ENCODE measurements at places on chromosomes 5 and 9.
A peak's percentile ranks its signal among the peaks of the same experiment; 100 is the strongest.

- DNase-seq: no peak
Observed at GRCh38 chr5:1037123-1037670, 28.6 kb downstream of the NKD2 start.

- no peak for DNase-seq
Observed at GRCh38 chr9:116168231-116168630, 14.6 kb downstream of the PAPPA start.

- no peak for DNase-seq
Observed at GRCh38 chr9:125842242-125842641, 95.1 kb downstream of the PBX3 start.

GRCh38 chr5:111563031-111563822 lies 50.9 kb upstream of the STARD4 start:
- peak; percentile 54 for DNase-seq

- DNase-seq: no peak
Observed at GRCh38 chr5:156450778-156451177, 123.8 kb downstream of the SGCD start.

DNA sequence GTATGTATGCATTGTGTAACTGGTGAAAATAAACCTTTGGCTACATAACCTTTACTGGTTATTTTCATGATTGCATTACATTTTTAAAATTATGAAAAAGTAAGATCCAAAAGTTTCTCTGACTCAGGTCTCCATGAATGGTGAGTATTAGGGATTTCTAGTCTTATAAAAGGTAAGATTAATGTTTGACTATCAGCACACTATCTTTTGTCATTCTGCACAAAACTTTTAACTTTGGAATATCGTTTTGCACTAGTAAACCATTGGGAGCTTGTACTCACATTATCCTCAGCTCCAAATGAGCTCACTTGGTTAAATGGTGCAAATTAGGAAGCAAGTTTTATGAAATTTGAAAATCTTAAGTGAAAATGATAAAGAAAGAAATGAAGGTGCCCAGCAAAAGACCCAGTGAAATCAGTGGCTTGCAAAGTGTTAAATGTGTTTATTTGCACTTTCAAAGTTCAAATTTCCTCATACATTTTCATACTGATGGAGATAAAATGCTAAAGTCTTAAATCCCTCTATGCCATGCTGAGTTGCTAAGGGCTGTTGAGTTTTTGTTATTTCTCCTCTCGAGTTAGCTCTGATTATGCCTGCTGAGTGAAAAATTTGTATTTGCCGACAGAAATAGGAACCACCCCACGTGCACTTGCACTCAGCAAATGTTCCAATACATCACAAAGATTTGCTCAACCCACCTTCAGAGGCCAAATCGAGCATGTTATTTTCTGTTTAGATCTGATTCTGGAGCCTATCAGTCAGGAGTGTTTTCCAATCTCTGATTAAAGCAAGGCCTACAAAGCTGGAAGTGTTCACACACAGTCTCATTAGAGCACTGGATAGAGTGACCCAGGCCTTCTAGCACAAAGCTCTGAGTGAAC lies 885.7 kb downstream of the NR2F1-AS1 start:
- no peak for DNase-seq

- no peak for DNase-seq
Observed at GRCh38 chr9:95017661-95018060, 291.2 kb downstream of the AOPEP start.

GRCh38 chr9:6199596-6199995 lies 16.0 kb upstream of the IL33 start:
- no peak for DNase-seq

GRCh38 chr5:96439477-96440184 lies 6.6 kb upstream of the PCSK1 start:
- DNase-seq: no peak

DNA sequence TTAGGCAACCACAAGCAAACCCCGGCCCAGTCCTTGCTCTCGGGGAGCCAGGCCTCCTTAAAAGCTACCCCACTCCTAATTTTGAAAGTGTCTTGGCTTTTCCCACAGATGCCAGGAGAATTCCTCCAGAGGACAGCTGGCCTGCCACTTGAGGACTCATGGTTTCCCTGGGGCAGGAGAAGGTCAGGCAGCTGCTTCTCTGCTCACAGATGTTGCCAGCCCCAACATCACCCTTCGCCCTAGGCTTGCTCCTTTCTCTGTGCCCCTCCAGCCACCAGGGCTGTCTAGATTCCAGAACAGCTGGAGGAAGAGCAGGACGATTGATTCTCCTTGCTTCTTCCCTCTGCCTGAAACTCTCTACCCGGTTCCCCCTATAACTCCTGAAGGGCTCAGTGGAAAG lies 8.5 kb downstream of the GGTA1 start:
- DNase-seq: no peak

GRCh38 chr5:143118222-143118621 lies 285.3 kb downstream of the NR3C1 start:
- DNase-seq: no peak

DNA sequence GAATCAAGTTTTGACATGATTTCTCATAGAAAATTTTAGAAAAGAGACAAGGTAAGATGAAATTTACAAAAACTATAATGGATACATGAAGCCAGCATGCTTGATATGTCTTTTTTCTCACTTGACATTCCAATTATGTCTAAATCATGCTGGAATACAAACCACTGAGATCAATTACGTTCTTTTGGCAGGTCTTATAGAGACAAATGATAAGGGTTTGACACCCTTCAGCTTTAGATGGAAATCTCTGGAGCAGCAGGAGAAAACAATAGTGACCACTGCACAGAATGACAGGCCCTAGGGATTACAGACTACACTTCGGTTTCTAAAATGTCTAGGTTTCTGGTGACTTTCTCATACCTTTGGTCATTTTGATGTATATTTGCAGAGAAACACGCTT lies 342.9 kb downstream of the TRPM3 start:
- no peak for DNase-seq

DNA sequence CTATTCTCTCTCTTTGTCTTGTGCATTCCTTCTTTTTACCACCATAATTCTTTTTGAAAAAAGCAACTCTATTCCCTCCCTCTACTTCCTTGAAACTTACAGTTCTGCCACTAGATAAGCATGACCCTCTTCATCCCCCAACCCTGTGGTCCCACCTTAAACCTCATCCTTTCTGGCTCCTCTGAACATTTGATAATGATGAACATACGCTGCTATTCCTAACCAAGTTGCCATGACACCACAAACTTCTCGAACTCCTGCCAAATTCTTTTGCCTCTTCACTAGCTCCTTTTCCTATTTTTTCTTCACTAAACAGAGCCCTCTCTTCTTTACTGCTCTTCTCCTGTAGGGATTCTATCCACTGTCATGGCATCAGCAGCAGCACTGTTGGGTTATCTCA lies 57.1 kb downstream of the MOCS2 start:
- peak; percentile 39 for DNase-seq

DNA sequence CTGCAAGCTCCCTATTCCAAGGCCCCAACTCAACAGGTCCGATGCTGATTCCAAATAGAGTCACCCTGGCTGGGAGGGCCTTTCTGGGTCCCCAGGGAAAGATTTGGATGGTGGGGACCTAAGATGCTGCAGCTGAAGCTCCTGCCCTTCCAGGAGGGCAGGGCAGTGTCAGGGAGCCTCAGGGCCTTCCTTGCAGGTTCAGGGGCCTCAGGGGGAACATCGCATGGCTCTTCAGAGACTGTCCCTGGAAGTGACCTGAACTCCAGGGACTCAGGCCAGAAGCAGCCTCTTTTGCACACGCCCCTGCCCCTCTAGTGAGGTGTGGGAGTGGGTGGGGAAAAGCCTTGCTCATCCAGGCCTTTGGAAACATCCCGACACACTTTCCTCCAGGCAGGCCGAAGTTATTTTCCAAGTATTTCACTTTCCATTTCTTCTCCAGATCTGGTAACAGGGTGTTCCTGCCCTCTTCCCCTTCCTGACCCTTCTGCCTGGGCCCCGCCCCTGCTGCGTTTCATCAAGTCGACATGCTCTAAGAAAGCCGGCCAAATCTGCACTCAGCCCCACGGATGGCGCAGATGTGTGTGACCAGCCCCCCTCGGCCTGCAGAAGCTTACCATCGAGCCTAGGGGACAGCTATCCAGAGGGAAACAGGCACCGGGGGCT lies 159.5 kb downstream of the FGF18 start:
- DNase-seq: no peak

DNA sequence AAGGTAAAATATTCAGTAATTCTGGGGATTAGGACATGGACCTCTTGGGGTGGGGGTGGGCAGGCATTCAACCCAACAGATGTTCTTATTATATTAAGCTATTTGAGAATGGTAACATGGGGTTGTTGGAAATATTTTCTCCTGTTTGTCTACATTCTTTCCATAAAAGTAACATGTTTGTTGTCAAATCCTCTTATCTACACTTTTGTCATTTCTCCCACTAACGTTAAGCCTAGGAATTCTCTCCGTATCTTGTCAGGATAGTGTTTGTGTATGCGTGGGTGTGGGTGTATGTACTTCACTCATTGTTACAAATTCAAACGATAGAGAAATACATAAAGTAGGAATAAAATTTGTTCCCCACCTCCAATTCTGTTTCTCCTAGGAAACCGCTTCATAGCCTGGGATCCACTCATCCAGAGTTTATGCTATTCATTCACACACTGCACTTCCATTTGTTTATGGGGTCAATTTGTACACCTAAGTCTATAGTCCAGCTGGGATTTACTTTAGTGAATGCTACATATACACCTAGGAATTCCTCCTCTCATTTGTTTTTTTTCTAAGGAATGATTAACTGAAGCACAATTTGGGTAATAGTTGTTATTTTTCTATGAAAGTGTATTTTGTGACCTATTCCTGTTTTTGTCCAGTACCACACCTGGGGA lies 216.8 kb downstream of the DCP2 start:
- no peak for DNase-seq

DNA sequence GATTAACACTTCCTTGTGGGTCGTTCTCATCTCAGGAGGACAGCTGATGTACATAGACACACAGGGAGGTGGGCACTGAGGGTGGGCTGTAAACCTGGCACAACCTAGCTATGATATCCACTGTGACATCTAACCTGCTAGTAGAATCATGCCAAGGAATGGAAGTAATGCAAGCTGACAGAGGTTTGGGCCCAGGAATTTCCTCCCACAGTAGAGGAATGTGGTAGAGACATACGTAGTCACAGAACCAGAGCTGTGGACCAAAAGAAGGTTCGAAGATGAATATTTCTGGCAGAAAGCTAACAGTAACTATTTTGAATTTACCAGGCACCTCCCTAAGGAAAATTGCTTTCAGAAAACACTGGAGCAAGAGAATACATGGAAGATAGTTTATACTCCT lies 15.2 kb upstream of the DNAJC25 start:
- no peak for DNase-seq

DNA sequence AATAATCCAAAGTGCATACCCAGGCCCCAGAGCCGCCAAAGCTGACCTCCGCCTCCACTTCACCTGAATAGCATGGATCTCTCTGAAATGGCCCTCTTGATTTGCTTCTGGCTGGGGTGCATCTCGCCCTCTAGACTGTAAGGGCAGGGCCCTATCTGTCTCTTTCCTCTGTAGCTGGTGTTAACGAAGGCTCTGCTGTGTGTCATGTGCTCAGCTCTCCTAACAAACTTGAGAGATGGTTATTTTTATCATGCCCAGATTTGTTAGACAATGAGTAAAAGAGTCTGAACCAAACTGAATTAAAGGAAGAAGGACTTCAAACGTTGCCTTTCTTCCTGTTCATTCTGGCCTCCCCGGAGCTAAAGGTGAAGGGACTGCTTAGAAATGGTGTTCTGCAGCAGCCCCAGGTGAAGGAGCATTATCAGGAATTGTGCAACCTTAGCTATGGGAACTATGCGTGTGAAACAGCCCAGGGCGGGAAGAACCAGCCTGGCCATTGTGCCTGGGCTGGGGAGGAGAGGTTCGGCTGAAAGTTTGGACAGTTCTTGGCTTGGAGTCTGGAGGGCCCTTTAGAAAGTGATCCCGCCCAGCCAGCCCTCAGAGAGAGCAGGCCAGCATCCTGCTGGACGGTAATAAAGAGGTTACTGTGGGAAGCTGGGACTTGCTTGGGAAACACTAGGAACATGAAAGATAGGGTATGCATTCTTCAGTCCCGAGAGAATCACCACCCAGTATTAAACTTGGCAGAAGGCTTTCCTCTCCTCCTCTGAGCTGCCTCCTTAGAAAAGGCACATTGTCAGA lies 73.5 kb downstream of the WWC1 start:
- DNase-seq: peak; percentile 39

DNA sequence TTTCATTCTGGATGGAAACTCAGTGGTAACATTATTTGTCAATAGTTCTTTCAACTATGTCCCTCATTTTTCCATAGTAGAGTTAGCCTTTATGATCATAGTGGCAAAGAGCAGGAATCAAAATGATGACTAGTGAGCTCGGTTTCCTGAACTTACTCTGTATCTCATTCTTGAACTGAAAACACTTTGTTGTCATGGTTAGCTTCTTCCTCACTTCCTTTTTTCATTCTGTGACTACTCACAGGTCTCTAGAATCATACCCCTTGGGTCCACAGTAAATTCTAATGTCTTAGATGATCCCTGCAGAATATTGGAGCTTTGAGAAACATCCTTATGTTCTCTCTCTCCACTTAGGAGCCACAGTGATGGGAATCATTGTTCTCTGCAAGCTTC lies 29.4 kb upstream of the RECK start:
- DNase-seq: no peak

DNA sequence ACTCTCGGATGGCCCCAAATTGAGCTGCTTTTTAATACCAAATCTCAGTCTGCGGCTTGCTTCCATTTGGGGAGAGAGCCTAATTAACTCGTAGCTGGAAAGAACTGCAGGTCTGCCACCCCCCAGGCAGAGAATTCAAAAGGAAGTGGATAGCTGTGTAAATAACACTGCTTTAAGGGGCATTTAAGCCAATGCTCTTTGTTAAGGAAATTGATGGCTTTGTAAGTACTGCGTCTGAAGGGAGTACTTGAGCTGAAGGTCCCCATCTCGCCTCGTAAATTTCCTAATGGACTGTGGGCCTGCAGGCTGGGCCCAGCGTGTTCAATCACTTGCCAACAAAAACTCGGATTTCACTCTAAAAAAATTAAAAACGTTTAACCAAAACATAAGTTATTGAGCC lies 132.7 kb downstream of the PAPPA start:
- DNase-seq: peak; percentile 15

DNA sequence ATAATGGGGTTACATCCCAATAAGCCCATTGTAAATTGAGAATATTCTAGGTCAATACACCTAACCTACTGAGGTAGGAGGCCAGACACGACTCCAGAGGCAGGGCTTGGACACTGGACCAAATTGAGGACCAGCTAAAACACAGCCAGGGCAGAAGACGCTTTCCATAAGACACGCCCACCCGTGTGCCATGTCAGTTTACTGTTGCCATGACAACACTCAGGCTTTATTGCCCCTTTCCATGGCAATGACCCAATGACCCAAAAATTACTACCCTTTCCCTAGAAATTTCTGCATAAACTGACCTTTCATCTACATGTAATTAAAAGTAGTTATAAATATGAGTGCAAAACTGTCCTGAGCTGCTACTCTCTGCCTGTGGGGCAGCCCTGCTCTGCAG lies 31.5 kb downstream of the SLC22A4 start:
- DNase-seq: no peak

DNA sequence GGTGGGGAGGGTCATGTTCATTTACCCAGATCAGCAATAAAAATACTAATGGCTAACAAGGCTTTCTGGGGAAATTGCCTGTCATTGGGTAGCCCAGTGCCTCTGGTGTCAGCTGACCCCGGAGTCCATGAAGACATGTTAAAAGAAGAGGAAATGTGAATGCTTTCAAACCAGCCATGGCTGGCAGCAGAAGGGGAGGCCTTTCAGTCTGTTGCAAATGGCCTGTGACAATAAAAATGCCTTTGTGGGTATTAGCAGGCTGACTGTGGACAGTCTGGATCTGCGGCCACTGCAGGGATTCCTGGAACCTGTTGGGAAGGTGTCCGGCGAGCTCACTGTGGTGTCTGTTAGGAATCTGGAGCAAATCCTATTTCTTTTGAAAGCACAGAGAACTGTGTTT lies 7.5 kb downstream of the ABL1 start:
- DNase-seq: no peak
